ENCODE measurements at places on chromosomes 16 and 17.

GRCh38 chr16:57137566-57138273 is 45.3 kb downstream of the CPNE2 start:
- no peak for DNase-seq

DNA sequence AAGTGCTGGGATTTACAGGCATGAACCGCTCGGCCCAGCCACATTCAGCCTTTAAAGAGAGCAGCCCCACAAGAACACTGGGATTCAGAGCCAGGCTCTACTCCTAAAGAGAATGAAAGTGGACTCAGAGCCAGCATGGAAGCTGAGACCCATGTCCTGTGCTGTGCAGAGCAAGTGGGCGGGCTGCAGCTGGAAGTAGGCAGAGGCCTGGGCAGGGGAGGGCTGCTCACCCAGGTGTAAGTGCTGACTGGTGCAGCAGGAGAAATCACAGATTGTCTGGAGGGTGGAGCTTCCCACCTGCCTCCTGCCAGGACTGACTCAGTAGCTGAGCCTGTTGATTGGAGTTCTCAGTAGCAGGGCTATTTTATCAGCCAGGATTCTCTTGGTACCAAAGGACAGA is 178.7 kb downstream of the KATNIP start:
- DNase-seq = no peak

DNA sequence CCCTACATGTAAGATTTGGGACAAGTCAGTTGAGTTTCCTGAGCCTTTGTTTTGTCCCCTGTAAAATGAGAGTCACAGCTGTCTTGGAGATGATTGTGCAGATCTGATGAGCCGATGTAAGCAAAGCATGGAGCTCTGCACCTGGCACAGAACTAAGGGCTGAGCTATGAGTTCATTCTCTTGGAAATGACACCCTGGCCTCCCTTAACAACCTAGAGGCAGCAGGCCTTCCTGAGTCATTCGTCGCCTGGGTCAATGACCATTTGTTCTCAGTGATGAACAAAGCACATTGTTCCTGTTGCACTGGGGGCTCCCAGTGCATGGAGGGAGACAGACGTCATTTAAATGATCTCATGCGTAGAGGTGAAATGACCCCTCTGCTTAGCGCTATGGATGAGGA is 62.8 kb upstream of the GCSH start:
- DNase-seq = no peak

- DNase-seq = peak; percentile 79
Measured at GRCh38 chr17:51298508-51299371, 38.4 kb downstream of the UTP18 start.

GRCh38 chr16:74226338-74226954 is 70.2 kb upstream of the PSMD7 start:
- peak; percentile 2 for DNase-seq

DNA sequence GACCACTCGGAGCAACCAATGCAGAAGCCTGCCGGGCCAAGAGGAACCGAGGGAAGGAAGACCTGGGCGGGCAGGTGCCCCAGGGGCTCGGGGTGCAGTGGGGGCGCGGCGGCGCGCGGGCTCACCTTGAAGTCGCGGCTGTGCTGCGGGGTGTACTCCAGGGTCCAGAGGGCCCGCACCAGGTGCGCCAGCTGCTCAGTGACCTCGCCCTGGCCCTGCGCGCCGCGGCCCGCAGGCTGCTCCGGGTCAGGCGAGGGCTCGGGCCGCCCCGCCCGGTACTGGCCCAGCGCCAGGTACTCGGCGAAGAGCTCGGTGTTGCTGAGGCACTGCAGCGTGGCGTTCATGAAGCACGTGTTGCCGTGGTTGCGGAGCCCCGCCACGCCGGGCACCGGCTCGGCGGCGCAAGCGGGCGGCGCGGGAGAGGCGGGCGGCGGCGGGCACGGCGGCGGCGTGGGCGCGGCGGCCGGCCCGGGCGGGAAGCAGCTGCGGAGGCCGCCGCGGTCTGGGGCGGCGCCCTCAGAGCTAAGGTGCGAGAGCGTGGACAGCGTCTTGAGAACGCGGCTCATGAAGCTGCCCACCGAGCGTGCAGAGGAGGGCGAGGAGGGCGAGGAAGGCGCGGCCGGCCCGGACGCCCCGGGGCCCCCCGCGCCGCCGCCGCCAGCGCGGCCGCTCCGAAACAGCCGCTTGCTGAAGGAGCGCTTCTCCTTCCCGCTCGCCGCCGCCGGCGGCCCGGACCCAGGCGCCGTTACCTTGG is 562 bp downstream of the USP31 start:
- DNase-seq = peak; percentile 57

- DNase-seq = no peak
Measured at GRCh38 chr16:25912321-25912720, 220.6 kb downstream of the HS3ST4 start.

DNA sequence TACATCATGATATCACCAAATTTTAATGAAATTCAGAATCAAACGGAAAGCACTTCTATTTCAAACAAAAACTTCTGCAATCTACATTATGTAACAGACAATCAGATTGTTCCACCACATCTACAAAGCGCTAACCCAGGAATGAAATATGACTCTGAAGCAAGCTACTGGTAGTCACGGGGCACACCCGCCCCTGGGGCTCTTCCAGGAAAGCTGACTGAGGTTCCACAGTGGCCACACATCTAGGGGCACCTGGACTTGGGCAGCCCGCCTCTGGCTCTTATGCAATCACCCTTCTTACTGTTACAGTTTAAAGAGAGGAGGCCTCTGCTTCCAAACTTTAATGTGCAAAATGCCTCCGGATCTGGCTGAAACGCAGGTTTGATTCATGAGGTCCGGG is 27.5 kb downstream of the ZCCHC14 start:
- no peak for DNase-seq

DNA sequence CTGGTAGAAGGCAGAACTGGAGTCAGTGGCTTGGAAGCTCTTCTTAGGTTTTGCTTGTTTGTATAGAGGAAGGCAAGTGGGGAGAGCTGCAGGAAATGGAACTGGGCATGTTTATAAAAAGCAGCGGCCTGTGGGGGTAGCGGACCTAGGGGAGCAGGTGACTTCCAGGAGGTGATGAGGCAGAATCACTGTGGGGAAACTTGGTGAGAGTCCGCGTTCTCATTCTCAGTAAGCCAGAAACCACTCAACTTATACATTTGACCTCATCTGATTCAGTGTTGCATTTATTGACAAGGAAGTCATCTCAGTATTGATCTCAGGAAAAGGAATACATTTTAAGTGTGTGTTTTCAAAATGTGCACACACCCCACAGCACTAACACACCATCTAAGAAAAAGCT is 299.8 kb downstream of the CNTNAP4 start:
- DNase-seq = no peak

- DNase-seq = peak; percentile 65
Measured at GRCh38 chr16:87790292-87791100, 24.7 kb upstream of the KLHDC4 start.

- DNase-seq = no peak
Measured at GRCh38 chr17:42133461-42134041, 10.9 kb downstream of the HSPB9 start.

DNA sequence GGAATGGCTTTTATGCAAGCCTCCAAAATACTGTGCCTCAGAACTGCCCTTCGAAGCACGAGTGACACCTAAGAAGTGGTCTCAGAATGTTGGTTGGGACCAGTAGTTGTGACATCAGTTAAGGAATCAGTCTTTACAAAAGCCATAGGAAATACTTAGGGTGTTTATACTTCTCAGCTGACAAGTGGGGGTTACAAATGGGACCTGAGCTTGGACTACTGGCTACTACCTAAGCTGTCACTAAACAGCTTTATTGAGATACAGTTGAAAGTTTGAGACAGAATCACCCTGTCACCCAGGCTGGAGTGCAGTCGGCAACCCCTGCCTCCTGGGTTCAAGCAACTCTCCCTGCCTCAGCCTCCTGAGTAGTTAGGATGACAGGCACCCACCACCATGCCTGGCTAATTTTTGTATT is 5.0 kb downstream of the RPL19 start:
- no peak for DNase-seq

DNA sequence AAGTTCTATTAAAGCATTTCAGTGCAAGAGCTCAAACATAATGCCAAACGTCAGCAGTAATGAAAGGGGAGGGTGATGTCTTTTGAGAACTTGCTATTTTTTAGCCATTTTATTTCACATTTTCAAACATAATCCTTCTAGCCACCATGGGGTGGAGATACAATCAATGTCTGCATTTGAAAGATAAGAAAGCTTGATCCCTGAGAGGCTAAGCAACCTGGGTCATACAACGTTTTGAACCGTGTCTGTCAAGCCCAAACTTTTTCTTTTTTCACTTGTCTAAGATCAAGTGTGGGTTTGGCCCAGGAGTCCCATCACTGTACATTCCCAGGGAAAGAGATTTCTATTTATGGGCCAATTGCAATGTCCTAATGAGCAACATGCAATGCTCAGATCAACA is 331.1 kb downstream of the SLC39A11 start:
- no peak for DNase-seq

DNA sequence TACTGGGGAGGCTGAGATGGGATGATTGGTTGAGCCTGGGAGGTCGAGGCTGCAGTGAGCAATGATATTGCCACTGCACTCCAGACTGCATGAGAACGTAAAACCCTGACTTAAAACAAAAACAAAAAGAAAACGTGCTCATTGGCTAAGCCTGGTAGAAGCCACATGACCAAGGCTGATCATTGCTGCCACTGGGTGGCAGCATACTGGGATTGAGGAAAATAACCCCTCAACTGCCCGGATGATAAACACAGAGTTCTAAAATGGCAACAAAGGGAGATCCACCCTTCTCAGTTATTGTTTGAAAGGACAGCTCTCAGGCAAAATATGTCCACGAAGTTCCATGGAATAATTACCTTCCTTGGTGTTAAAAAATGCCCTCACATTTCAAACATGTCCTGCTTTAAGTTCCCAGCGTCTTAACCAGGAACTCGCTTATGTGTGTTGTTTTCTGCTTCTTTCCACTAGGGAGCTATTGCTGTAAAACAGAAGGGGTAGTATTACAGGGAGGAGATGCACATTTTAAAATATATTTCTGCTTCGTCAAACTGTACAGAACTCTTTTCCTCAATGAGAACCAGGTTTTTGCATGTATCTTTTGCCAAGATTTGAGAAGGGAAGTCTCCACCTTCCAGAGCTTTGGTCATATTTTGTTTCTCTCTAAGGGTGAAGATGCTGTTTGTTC is 675.3 kb downstream of the MAF start:
- no peak for DNase-seq

- peak; percentile 34 for DNase-seq
Measured at GRCh38 chr17:59423137-59423724, 91.8 kb downstream of the YPEL2 start.

DNA sequence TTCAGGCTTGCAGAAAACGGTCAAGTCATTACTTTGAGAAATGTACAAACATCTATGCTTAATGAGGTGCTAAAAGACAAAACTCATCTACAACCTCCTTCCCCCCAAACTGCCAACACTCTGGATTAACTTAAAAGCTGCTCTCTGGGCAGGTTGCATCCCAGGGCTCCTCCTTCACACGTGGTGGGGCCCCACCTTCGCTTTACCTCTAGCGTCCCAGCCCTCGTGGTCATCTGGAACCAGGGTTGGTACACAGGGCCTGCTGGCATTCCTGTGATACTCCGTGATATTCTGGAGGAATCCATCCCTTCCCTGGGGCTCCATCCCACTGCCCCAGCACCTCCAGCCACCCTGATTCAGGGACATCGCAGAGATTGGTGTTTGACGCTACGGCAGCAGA is 4.8 kb downstream of the METRNL start:
- DNase-seq = no peak

- DNase-seq = no peak
Measured at GRCh38 chr17:2963332-2964027, 99.9 kb downstream of the OR1D5 start.

DNA sequence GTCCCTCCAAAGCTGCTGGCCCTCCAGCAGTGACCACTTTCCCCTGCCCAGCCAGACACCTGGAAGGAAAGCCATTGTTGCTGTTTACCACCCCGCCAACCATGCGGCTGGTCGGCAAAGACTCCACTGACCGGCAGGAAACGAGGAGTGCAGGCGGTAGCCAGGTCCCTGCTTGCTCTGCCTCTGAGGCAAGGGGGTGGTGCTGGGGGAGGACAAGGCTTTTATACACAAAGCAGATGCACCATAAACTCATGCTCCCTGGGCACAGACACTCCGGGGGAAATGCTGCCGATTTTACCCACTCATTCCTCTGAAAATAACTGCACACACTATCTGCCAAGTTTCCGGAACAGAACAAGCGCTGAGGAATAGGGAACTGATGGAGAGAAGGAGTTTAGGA is 62.8 kb upstream of the GRIN2A start:
- DNase-seq = no peak

- peak; percentile 36 for DNase-seq
Measured at GRCh38 chr17:67830440-67830839, 5.1 kb downstream of the BPTF start.

- DNase-seq = no peak
Measured at GRCh38 chr17:78342449-78343186, 17.3 kb downstream of the SOCS3 start.

DNA sequence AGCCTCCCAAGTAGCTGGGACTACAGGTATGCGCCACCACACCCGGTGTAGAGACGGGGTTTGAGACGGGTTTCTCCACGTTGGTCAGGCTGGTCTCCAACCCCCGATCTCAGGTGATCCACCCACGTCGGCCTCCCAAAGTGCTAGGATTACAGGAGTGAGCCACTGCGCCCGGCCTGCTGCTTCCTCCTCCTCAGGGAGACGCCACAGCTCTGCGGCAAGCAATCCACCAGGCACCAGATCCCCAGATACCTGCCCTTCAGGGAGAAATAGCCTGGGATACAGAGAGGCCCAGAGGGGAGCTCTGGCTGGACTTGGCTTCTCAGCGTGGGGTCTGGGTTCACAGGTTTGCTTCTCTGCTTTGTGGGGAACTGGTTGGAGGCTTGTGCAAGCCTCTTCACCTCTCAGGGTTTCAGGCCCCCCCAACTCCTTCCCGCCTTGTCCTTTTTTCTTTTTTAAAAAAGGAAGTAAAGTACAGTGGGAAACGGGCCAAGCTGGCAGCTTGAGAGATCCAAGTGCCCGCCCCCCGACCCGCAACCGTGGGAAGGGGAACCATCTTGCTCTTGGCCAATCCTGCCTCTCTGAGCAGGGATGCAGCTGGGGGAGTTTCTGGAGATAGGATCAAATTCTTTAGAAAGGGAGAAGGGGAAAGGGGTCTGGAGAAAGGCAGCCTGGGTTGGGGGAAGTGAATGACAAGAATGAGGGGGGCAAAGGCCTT is 2.6 kb upstream of the SPHK1 start:
- no peak for DNase-seq

GRCh38 chr17:29929006-29929532 is 959 bp downstream of the SSH2 start:
- DNase-seq = peak; percentile 67

DNA sequence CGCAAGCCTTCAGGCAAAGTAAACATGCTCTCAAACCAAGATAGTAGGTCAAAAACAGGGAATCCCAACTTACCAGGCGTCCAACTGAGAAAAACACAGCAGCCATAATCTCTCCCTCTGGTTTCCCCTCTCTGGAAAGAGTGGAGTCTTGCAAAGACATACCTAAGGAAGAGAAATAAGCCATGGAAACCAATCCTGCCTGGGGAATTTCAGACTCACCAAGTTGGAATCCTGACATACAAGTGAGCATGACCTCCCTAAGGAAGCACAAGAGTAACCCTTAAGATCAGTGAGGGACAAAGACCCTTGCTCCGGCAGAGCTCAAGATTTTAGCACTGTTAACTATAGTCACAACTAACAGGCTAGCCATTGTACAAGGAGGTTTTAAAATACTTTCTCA is 4.1 kb downstream of the ZNF624 start:
- DNase-seq = no peak
